ENCODE measurements at places on chromosomes 5 and 9.

DNA sequence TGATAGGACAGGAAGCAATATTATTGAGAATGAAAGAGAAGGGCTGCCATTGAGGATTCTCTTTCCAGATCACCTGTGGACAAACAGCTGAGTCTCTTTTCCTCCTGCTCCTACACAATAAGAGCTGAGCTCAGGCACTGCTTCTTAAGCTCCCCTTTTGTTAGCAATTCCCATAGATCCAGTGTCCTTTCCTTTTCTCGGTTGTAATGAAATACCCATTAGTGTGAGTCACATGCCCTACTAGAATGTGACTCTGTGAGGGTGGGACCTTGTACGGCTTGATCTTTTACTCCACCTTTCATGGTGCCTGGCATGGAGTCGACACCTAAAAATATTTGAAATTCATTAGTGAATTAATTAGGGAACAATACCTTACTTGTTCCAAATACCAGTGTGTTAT is 269.2 kb downstream of the NR3C1 start:
- peak; percentile 33 for DNase-seq

- no peak for DNase-seq
These were observed 61.9 kb downstream of the IRX1 start for GRCh38 chr5:3657364-3658022.

DNA sequence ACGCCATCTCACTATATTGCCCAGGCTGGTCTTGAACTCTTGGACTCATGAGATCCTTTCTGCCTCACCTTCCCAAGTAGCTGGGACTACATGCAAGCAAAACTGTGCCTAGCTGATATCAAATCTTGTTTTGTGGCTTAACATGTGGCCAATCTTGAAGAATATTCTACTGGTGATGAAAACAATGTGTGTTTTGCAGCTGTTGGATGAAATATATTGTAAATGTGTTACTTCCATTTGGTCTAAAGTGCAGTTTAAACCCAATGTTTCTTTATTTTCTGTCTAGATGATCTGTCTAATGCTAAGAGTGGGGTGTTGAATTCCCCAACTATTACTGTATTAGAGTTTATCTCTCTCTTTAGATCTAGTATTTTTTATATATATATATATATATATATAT is 73.1 kb downstream of the RNF130 start:
- no peak for DNase-seq

GRCh38 chr9:31394015-31394473 is 990.4 kb upstream of the ACO1 start:
- DNase-seq: no peak

- DNase-seq: peak; percentile 69
These were observed 291.2 kb downstream of the CWC27 start for GRCh38 chr5:65059681-65060598.

- DNase-seq: peak; percentile 7
These were observed 274.0 kb upstream of the DAPK1 start for GRCh38 chr9:87223392-87224246.

- no peak for DNase-seq
These were observed 420.1 kb upstream of the MEF2C start for GRCh38 chr5:89303033-89303480.

GRCh38 chr9:2043881-2044462 is 28.8 kb downstream of the SMARCA2 start:
- DNase-seq: no peak

DNA sequence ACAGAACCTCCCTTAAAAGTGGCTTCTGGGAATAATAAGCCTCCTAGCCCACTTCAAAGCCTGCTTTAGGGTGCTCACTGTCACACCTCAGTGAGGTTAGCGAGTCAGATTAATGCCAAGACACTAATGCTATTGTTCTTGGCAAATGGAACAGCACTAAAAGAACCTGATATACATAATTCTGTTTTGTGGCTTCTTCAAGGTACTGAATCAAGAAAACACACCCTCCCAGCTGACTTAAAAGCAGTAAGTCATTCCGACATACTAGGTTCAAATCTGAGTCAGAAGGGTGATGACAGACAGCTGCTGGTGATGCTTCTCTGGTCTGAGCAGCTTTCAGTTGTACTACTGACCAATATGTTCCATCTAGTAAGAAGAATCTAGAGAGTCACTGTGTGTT is 121.6 kb downstream of the OXCT1 start:
- DNase-seq: no peak

DNA sequence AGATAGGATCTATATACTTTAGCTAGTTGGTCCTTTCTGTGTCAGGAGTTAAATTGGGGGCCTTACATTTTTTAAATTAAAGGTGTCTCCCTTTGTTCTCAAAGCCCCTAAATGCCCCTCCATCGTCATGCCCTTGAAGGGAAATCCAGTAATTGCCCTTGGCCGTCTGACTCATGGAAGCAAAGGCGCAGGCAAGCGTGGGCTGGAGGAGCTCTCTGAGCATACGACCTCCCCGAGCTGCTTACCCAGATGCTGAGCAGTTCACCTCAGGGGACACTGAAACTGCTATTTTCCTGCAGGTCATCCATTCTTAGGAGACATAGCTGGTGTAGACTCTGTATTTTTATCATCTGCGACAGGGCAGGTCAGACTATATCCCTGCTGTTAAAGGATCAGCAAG is 23.0 kb downstream of the PCSK1 start:
- DNase-seq: peak; percentile 43

Data from ELR (cell line).